ENCODE measurements at places on chromosomes 3 and 15.

- H3K4me3 ChIP-seq: no peak overlapping the region
- no peaks in the 10 kb centered on the region for H3K4me1 ChIP-seq
- DNase-seq: no peak
- H3K27me3 ChIP-seq: no peaks in the 10 kb centered on the region
These were observed 517.3 kb downstream of the MFSD1 start for GRCh38 chr3:159319156-159319555.

DNA sequence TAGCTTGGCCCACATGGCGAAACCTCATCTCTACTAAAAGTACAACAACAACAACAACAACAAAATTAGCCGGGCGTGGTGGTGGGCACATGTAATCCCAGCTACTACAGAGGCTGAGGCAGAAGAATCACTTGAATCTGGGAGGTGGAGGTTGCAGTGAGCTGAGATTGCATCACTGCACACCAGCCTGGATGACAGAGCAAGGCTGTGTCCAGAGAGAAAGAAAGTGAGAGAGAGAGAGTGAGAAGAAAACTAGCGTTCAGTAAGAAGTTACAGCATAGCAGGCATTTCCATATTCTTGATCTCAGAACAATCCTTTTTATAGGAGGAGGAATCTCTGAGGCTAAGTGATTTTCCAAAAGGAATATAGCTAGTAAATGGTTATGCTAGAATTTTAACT lies 1076.1 kb downstream of the AGBL1 start:
- no peaks in the 10 kb centered on the region for H3K4me1 ChIP-seq
- H3K27me3 ChIP-seq: no peaks in the 10 kb centered on the region
- no peak overlapping the region for H3K27ac ChIP-seq
- H3K36me3 ChIP-seq: no peaks in the 10 kb centered on the region
- H3K4me3 ChIP-seq: no peak overlapping the region

- no peak overlapping the region for H3K4me3 ChIP-seq
- peaks cover 6% of the 10 kb centered on the region for H3K36me3 ChIP-seq
- H3K27me3 ChIP-seq: no peaks in the 10 kb centered on the region
- peak; percentile 15 for DNase-seq
- H3K27ac ChIP-seq: no peak overlapping the region
- H3K4me1 ChIP-seq: no peaks in the 10 kb centered on the region
These were observed 120.9 kb upstream of the ZBED2 start for GRCh38 chr3:111715911-111716523.

DNA sequence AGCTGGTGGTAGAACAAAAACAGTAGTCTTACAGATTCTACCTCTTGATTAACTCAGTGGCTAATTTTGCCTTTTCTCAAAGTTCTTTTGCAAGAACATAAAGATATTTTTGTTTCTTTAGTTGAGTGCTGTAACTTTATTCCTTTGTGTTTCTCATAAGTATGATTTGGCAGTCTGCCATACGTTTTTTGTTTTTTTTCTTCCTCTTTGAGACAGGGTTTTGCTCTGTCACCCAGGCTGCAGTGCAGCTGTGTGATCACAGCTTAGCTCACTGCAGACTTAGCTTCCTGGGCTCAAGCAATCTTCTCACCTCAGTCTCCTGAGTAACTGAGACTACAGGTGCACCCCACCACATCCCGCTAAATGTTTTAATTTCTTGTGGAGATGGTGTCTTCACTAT lies 22.4 kb downstream of the B3GNT5 start:
- H3K27me3 ChIP-seq: no peaks in the 10 kb centered on the region
- H3K27ac ChIP-seq: no peak overlapping the region
- H3K4me3 ChIP-seq: no peak overlapping the region
- DNase-seq: no peak
- no peaks in the 10 kb centered on the region for H3K4me1 ChIP-seq
- no peaks in the 10 kb centered on the region for H3K36me3 ChIP-seq

DNA sequence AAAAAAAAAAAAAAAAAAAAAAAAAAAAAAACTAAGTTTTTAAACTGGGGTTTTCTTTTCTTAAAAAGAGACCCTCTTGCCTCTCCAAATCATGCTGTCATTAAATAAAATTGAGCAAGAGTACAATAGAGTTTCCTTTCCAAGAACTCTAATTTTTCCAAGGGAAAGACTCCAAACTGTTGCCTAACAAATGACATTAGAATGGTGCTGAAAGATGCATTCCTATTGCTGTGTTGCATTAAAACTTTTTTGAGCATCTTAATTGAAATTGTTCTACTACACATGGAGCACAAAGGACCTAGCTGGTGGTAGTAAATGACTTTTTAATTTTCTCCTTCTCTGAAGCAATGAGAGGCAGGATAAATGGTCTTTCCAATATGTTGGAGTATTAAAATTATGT lies 469.1 kb upstream of the ARHGEF26 start:
- DNase-seq: no peak
- H3K4me3 ChIP-seq: no peak overlapping the region
- H3K36me3 ChIP-seq: no peaks in the 10 kb centered on the region
- H3K27me3 ChIP-seq: no peaks in the 10 kb centered on the region
- no peak overlapping the region for H3K27ac ChIP-seq

GRCh38 chr3:181943285-181943684 lies 231.6 kb downstream of the SOX2 start:
- no peaks in the 10 kb centered on the region for H3K36me3 ChIP-seq
- H3K27ac ChIP-seq: no peak overlapping the region
- no peak overlapping the region for H3K4me3 ChIP-seq

- no peaks in the 10 kb centered on the region for H3K36me3 ChIP-seq
- no peak overlapping the region for H3K27ac ChIP-seq
- H3K27me3 ChIP-seq: no peaks in the 10 kb centered on the region
These were observed 22.0 kb upstream of the PGPEP1L start for GRCh38 chr15:99029341-99030144.

- H3K27ac ChIP-seq: no peak overlapping the region
- no peaks in the 10 kb centered on the region for H3K27me3 ChIP-seq
- DNase-seq: no peak
- no peaks in the 10 kb centered on the region for H3K36me3 ChIP-seq
- no peaks in the 10 kb centered on the region for H3K4me1 ChIP-seq
These were observed 473.5 kb upstream of the RGMA start for GRCh38 chr15:93562395-93563123.

GRCh38 chr3:69941037-69941436 lies 58.5 kb upstream of the SAMMSON start:
- H3K4me1 ChIP-seq: no peaks in the 10 kb centered on the region
- no peaks in the 10 kb centered on the region for H3K36me3 ChIP-seq
- H3K27me3 ChIP-seq: no peaks in the 10 kb centered on the region
- no peak overlapping the region for H3K27ac ChIP-seq
- no peak overlapping the region for H3K4me3 ChIP-seq
- DNase-seq: no peak

DNA sequence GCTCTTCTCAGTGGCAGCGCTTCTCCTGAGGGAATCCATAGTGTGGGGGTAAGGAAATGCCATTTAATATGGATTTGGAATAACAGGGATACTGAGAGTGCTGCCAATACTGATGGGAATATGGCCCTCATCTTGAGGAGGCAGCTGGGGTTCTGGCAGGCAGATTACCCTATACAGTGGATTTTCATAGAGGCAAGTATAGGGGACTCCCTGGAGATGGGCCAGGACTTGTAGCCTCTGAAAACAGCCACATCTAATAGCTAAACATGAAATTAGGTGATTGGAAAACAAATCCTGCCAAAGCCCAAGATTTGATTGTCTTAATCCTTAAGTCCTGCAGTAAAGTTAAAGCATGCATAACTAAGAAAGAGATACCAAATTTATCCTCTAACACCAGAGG lies 30.9 kb downstream of the DPH3 start:
- no peak overlapping the region for H3K4me3 ChIP-seq
- no peaks in the 10 kb centered on the region for H3K4me1 ChIP-seq
- H3K27me3 ChIP-seq: no peaks in the 10 kb centered on the region
- no peaks in the 10 kb centered on the region for H3K36me3 ChIP-seq
